Karpas-422 (cell line): ENCODE measurements at places on chromosomes 4 and X. TPM values are rescaled to one million over a fixed set of nuclear protein-coding genes. Genes with fewer than 3 reads are reported as not detected.

Gene RAB9B
- not detected in 2 replicates for total RNA-seq

Gene FANCB
- total RNA-seq = 10.0 and 22.4 TPM in 2 replicates

Gene LRP2BP
- 0.26 TPM in 1 of 2 replicates, not detected in the other for total RNA-seq

Gene INTU
- under 0.01 TPM in 1 of 2 replicates, not detected in the other for total RNA-seq

Gene FAM236B
- total RNA-seq = not detected in 2 replicates
